Muscle of arm (tissue), 14 donors: ENCODE measurements at places on chromosomes 13 and 19.

GRCh38 chr19:47230921-47231214, at the start of gene BBC3:
BBC3 (minus strand) TSS chr19:47231199; CDS start chr19:47228431, 2,768 bp downstream.
- DNase-seq = no peak

- no peak for DNase-seq
Measured at GRCh38 chr13:27367570-27367969, 56.8 kb upstream of the GTF3A start.

DNA sequence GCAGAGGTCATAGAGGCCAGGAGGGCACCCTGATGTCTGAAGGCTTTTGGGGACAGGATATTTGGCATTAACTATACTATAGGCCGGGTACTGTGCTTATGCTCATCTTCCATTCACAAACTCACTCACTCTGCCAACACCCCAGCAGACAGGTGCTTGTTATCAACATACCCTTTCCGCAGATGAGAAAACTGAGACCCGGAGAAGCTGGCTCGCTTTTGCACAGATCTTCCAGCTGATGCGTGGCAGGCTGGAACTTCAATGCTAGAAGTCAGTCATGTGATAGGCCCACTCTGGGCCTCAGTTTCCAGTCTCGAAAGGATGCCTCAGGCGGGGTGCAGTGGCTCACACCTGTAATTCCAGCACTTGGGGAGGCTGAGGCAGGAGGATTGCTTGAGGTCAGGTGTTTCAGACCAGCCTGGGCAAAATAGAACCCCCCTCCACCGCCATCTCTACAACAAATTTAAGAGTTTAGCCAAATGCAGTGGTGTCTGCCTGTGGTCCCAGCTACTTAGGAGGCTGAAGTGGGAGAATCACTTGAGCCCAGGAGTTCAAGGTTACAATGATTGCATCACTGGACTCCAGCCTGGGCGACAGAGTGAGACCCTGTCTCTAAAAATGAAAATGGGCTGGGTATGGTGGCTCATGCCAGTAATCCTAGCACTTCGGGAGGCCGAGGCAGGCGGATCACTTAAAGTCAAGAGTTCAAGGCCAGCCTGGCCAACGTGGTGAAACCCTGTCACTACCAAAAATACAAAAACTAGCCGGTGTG, 9.5 kb downstream of the CNN1 start:
- no peak for DNase-seq

- DNase-seq = peak; percentile 53
Measured at GRCh38 chr13:114025714-114026431, 52.0 kb upstream of the C13orf46 start.

DNA sequence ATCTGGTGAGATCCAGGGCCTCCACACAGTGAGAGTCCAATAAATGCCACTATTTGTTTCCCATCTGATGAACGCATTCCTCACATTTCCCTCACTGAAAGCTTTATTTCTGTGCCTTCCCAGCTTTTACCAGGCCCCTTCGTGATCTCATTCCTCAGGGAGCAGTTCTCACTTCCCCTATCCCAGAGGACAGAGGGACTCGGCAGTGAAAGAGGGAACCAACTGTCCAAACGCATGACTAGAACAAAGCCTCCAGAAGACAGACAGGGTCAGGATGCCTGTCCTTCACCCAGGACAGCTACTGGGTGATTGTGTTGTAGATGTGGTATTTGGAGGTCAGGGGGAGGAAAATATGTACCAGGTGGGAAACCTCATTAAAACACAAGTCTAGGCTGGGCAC, 2.0 kb upstream of the ZBTB45 start:
- DNase-seq = no peak

DNA sequence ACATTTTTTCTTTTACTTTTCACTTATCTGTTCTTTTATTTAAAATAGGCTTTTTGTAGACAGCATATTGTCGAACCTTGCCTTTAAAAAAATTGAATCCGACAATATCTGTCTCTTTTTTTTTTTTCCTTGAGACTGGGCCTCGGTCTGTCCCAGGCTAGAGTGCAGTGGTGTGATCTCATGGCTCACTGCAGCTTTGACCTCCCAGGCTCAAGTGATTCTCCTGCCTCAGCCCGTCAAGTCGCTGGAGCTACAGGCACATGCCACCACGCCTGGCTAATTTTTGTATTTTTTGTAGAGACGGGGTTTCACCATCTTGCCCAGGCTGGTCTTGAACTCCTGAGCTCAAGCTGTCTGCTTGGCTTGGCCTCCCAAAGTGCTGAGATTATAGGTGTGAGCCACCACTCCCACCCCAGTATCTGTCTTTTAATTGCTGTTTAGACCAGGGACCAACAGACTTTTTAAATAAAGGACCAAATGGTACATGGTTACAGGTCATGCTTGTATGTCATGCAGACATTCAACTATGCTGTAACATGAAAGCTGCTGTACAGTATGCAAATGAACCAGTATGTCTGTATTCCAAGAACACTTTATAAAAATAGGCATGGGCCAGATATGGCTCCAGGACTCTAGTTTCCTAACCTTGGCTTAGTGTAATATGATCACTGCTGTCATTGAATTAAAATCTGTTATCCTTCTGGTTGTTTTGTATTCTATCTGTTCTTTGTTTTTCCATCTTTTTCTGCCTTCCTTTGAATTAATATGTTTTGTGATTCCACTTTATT, 80.3 kb downstream of the GJA3 start:
- no peak for DNase-seq

DNA sequence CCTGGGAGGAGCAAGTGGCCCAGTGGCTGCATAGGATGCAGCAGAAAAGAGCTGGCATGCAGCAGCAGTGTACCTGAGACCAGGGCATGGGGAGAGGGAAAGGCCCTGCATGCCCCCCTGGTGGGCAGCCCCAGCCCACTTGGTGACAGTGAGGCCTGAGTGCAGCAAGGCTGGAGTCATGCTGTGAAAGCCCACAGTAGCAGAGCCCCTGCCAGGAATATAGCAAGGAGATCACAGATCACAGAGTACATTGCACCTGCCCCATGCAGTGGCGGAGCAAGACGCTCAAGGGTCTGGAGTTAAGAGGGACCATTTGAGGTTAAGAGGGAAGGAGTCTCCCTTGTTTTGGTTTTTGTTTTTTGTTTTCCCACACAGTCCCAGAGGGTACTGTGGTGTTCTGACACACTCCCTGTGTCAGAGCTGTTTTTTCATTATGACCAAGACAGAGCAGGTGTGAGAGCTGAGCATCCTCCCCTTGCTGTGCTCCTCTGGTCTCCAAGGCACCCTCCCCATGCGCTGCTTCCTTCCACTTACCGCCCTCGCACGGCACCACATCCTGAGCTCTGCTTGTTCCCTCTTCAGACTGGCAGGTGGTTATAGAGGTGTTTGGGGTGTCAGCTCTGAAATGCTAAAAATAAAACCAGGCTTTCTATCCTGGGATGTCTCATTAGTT, 85.0 kb upstream of the UBL3 start:
- no peak for DNase-seq

DNA sequence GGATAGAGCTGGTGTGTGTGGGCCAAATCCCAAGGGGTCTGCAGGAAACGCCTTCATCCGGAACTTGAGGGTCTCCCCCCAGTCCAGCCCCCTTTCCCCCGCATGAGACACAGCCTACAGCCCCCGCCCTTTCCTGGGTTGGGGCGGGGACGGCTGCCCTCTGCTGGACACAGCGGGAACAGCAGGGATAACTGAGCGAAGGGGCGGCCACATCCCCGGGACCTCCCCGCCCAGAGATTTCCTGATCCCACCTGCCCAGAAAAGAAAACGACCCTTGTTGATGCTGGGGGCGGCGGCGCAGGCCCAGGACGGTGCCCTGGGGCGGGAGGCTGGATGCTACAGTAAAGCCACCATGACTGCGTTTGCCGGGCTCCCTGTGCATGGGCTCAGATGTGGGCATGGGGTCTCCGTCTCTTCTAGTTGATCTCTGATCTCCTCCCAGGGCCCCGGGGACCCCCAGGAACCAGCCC, 14.2 kb downstream of the ONECUT3 start:
- peak; percentile 35 for DNase-seq

- DNase-seq = no peak
Measured at GRCh38 chr19:6011794-6012193, 33.9 kb upstream of the RANBP3 start.

- no peak for DNase-seq
Measured at GRCh38 chr19:54081032-54081431, at the start of gene TARM1. TARM1 (minus strand) TSS chr19:54081365; CDS start chr19:54081340, 25 bp downstream.

- DNase-seq = no peak
Measured at GRCh38 chr13:106565127-106565775, 2.7 kb downstream of the ARGLU1 start.

DNA sequence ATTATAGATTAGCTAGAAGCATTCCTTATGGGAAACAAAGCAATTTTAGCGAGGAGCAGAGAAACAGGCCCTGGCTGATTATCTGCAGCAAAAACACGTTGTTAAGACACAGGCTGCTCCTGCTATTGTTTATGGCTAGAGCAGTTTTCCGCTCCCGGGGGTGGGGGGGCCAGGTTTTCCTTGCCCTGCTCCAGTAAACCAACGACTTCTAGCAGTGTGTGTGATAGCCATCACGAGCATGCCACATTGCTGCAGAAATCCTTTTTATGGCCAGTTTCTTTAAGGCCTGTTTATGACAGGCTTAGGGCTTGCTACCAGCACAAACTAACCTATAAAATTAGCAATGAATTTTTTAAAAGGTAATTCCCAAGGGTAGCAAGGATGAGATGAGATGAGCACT, 18.4 kb upstream of the IL17D start:
- no peak for DNase-seq

- DNase-seq = no peak
Measured at GRCh38 chr19:17418710-17419109, 1.1 kb upstream of the MVB12A start.

DNA sequence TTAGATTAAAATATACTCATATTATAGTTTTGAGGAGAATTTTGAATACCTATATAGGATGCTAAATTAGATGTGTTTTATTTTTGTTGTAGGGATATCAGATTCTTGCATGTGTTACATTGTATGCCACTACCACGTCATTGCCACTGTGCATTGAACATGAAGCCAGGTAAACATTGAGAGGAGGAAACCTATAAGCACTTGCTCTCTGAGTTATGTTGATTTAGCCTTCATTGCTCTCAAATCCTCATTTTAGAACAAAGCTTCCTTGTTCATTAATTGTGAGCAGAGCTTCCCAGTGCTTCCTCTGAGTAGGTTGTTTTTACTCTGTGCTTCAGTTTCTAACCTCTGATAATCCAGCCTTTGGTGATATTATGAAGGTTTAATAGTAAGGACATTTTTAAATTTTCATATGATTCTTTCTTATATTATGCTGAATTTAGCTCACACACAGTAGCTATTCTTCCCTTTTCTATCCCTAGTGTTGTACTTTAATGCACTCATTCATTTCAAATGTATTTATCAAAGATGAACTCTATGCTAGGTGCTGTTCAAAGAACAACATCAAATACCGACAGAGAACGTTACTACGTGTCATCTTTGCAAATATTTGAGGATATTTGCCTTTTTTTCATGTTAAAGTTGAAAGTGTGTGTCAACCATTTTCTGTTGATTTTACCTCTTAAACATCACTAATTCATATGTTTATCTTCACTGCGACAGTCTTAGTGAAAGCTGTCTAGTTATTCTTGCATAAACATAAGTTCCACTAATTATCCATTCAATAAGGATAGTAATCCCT, 1448.0 kb upstream of the MIR17HG start:
- no peak for DNase-seq

GRCh38 chr13:26246154-26246553, 7.8 kb upstream of the CDK8 start:
- DNase-seq = no peak

GRCh38 chr13:26474286-26474685, 83.2 kb upstream of the WASF3 start:
- DNase-seq = no peak

DNA sequence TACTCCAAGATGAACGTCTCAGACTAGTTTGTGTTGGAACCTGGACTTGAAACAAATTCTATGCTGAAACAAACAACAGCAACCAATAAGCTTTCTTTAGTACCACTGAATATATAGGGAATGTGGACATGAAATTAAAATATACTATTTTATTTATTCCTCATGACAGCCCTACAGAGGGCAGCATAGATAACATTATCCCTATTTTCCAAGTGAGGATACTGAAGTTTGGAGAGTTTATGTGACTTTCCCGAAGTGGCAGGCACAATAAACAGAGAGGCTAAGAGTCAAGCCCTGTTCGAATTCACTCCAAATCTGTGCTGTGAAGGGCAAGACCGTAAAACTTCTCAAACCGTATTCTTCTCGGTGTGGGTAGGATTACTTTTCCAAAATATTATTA, 509.9 kb upstream of the GPC6 start:
- peak; percentile 20 for DNase-seq

DNA sequence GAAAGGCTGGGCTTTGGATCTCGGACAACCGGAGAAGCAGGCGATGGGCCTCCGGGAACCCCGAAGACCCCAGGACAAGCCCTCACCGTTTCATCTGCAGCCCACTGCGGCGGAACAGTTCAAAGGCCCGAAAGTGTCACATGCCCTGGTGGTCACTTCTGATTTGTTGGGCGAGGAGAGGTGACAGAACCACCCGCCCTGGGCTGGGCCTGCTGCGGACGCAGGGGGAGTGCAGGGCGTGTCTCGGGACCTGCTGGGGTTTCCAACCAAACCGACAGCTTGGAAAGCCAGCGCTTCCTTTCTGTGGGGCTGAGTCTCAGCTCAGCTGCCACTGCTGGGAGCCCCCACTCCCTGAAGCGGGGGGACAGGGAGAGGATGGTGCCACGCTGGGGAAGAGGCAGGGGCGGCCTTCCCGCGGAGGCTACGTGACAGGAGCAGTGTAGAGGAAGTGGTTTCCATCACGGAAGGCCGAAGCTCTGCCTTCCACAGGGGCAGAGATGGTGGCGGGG, 22.8 kb upstream of the ZBTB7A start:
- no peak for DNase-seq

DNA sequence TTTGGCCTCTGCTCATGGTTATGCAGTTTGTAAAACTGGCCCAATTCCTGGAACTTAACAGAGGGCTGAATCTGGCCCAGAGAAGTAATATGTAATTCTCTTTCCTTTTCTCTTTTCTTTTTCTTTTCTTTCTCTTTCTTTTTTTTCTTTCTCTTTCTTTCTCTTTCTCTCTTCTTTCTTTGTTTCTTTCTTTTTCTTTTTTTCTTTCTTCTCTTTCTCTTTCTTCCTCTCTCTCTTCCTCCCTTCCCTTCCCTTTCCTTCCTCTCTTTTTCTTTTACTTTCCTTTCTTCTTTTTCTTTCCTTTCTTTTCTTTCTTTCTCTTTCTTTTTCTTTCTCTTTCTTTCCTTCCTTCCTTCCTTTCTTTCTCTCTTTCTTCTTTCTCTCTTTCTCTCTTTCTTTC, 88.8 kb upstream of the SLITRK5 start:
- no peak for DNase-seq

- DNase-seq = no peak
Measured at GRCh38 chr13:78759704-78760103, 100.7 kb upstream of the OBI1 start.

DNA sequence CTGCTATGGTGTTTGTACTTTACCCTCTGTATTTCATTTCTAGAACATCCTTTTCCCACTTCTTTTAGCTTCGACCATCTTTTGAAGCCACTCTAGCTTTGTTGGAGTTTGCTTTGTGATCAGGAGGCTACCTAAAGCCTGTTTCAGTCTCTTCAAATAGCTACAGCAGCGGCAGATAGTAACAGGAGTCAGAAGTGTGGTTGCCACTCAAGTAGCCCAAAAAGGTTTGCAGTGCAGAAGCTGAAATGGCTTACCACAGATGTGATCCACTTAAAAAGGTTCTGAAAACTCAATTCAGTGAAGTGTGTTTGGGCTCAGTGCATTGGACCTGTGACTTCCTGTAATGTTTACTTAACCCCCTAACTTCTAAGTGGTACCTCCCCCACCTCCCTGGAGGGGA, 26.2 kb downstream of the WASF3 start:
- no peak for DNase-seq
